Natural killer cell (primary cell): ENCODE measurements at places on chromosomes 1 and 21. TPM values are rescaled to one million over a fixed set of nuclear protein-coding genes. Genes with fewer than 3 reads are reported as not detected.

- DNase-seq: no peak
These were observed 15.6 kb upstream of the ATP1B1 start for GRCh38 chr1:169090900-169091311.

DNA sequence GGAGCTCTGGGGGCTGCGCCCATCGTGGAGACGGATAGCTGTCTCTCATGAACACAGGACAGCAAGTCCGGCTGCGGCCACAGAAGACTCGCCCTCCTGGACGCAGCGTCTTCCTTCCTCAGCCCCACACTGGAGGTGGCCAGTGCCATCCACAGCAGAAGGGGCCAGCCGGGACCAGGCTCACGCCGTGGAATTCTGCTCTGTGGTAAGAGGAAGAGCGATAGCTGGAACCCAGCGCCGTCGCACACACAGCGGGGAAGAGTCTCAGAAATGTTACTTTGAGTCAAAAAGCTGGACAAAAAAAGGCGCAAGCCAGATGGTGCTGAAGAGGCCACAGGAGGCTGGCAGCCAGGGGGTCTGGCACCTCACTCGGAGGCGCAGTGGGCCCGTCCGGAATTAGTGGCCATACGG, 113.9 kb upstream of the COL6A1 start:
- DNase-seq: no peak

DNA sequence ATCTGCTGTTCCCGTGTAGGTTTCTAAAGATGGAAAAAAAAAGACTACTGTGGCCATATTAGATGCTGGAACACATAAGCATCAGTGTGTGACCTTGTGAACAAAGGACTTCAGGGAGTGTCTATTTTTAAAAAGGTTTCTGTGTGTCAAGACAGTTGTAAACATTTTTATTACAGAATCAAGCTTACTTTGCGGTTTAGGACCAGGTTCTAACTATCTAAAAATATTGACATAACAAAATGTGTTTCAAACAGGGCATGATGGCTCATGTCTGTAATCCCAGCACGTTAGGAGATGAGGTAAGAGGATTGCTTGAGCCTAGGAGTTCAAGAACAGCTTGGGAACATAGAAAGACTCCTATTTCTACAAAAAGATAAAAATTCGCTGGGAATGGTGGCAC, 7.1 kb upstream of the DDI2 start:
- no peak for DNase-seq

GRCh38 chr1:89291276-89291675, 18.6 kb upstream of the GBP5 start:
- DNase-seq: no peak

- DNase-seq: no peak
These were observed 63.0 kb upstream of the ANGPTL1 start for GRCh38 chr1:178933709-178934490.

- no peak for DNase-seq
These were observed 56.3 kb downstream of the MORN1 start for GRCh38 chr1:2334883-2335534.

The GJC2 gene
- total RNA-seq: 1.0 TPM

The JUN gene
- 1,808 TPM for total RNA-seq

DNA sequence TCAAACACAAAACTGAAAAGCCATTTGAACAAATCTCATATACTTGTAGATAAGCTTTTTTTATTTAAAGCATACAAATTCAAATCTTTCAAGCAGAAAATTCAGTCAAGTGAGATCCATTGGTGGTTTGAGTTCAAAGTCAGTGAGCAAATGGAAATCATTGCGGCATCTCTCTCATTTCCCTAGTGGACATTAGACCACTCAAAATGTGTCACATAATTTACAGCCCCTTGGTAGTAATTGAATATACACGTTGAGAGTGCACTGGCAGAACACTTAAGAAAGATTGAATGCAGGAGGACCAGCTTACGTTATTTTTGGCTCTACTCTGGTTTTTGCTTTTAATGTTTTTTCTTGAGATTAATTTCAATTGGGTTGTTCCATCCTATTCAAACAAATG, 633.7 kb downstream of the USP25 start:
- no peak for DNase-seq

DNA sequence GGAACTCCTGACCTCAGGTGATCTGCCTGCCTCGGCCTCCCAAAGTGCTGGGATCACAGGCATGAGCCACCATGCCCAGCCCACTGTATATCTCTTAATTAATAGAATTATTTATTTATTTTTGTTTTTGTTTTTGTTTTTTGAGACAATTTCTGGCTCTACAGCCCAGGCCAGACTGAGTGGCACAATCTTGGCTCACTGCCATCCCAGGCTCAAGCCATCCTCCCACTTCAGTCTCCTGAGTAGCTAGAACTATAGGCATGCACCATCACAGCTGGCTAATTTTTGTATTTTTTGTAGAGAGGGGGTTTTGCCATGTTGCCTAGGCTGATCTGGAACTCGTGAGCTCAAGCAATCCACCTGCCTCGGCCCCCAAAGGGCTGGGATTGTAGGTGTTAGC, 15.7 kb upstream of the WDTC1 start:
- DNase-seq: no peak

DNA sequence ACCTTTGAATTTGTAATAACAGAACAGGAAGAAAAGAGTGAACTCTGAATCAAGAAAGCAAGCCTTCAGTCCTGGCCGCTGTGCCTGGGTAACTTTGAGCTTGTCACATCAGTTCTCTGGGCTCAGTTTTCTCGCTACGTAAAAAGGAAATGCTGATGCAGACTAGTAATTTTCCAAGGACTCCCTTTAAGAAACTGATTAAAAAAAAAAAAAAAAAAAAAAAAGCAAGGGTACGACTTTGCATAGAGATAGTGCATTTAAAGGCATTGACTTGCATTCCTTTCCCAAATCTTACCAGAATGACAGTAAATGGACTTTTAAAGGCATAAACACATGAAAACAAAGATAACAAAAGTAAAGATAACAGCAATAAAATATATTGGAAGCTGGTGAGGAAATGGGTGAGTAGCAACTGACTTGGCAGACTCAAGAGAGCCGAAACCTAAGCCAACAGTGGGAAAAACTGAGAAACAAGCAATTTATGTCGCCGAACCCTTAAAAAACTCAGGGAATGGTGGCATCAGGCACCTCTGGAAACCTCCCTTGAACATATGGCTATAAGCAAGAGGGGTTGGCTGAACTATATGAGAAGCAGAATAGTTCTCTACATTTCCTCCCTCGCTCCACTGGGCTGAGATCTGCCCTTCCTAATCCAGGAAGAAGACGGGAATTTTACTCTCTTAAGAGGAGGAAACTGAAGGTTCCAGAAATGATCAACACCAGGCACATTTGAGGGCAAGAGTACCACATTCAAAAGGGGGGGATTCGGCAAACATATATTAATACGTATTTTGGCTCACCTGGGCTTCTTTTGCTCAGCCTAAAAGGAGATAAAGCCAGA, 189.2 kb downstream of the CDC7 start:
- no peak for DNase-seq

The SPRR2B gene
- not detected for total RNA-seq

The TRAF3IP3 gene
- 354 TPM for total RNA-seq

DNA sequence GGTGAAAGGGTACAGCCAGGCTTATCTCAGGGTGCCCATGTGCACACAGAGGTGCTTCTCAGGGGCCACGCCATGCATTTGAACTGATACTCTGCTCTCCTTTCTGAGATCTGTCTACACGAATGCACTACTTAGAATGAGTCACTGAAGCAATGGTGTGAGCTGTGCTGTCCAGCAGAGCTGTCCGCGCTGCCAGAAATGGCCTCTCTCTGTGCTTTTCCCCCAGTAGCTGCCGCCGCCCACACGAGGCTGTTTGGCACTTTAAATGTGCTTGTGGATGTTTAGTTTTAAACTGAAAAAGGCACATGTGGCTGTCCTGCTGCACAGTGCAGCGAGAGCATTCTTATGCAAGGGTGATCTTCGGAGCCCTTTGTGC, 87.1 kb upstream of the COL6A1 start:
- DNase-seq: no peak

- DNase-seq: no peak
These were observed 14.6 kb downstream of the EPHX1 start for GRCh38 chr1:225824533-225824941.

DNA sequence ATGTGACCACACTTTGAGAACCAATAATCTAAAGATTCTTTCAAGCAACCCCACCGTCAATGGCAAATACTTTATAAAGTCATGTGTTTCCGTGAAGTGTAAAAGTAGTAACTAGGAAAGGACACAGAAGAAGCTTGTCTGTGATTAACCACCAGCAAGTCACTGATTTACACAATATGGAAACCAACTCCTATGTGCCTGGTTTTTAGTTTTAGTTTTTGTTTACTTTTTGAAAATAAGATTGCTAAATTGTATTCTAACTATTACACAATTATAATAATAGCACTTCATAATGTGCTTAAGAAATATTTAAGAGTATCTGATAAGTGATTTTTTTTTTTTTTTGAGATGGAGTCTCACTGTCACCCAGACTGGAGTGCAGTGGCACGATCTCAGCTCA, 13.0 kb downstream of the FMO2 start:
- no peak for DNase-seq

- DNase-seq: no peak
These were observed 78.0 kb upstream of the KCNJ6 start for GRCh38 chr21:37994211-37994610.

- no peak for DNase-seq
These were observed 43.2 kb downstream of the C1orf198 start for GRCh38 chr1:230824919-230825721.

The C1orf141 gene
- not detected for total RNA-seq

The OR2T35 gene
- total RNA-seq: not detected

- no peak for DNase-seq
These were observed 168.7 kb downstream of the RUNX1 start for GRCh38 chr21:34880401-34880800.

- peak; percentile 66 for DNase-seq
These were observed 510.3 kb downstream of the NPHP4 start for GRCh38 chr1:5481889-5482288.

The KLF17 gene
- total RNA-seq: not detected
